COLO829 (cell line): ENCODE measurements at places on chromosomes 6 and 20.

- no peak for DNase-seq
Measured at GRCh38 chr6:29943053-29943966, 978 bp downstream of the HLA-A start.

- DNase-seq: no peak
Measured at GRCh38 chr6:158589366-158589765, 29.5 kb downstream of the TMEM181 start.

DNA sequence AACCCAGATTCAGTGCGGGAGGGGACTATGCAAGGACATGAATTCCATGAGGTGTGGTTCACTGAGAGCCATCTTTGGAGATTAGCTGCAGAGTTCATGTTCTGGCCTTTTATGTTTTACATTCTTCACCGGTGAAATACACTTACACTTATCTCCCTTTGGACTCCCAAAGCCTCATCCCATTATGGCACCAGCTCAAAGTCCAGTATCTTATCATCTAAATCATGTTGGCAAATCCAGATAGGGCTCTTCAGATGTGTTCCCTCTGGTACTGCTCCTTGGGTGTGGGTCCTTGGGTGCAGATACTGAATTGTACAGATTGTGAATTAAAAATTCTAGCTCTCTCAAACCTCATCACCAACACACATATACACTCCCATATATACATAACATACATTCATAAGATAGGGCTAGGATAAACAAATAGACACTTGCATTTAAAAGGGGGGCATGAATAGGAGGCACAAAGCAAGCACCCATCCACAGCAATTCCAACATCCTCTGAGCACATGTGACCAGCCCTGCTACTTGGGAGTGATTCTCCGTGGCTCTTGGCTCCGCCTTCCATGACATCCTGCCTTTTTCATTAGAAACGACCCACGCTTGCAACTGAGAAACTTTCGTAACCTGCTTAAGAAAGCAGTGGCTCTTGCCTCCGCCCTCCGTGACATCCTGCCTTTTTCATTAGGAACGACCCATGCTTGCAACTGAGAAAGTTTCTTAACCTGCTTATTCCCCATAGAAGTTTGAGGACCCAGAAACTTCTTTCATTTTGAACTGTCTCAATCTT lies 53.6 kb upstream of the LRRC1 start:
- no peak for DNase-seq

DNA sequence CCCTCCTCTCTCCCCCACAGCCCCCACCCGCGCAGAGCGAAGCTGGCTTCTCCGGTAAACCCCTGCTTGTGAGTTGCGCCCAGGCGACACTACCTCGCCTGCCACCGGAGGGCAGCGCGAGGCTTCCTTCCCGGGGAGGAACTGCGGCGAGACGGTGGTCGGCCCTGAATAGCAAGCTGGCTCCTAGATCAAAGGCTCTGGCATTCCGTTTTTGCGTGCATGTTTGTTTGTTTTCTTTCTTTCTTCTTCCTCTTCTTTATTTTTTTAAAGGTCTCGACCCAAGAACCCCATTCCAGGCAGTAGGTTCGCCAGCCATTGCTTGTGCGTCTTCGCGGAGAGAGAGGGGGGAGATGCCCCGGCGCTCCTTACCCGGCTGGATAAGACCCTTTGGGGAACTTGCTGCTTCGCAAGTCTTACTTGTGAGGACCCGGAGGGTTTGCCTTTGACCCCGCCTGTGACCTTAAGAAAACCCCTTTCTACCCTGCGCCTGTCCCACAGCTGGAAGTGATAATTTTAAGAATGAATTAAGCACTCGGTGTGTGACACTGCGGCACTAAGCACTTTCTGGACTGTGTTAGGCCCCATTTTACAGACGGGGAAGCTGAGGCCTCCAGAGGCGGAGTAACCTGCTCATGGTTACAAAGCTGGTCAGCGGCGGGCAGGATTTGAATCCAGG lies 92.7 kb upstream of the SIRPA start:
- peak; percentile 51 for DNase-seq

DNA sequence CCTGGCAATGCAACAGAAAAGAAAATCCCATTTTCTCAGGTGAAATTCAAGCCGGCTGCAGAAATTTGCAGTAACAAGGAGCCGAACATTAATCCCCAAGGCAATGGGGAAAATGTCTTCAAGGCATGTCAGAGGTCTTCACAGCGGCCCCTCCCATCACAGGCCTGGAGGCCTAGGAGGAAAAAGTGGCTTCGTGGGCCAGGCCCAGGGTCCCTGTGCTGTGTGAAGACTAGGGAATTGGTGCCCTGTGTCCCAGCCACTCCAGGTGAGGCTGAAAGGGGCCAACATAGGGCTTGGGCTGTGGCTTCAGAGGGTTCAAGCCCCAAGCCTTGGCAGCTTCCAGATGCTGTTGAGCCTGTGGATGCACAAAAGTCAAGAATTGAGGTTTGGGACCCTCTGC lies 111.7 kb downstream of the CD24 start:
- no peak for DNase-seq

DNA sequence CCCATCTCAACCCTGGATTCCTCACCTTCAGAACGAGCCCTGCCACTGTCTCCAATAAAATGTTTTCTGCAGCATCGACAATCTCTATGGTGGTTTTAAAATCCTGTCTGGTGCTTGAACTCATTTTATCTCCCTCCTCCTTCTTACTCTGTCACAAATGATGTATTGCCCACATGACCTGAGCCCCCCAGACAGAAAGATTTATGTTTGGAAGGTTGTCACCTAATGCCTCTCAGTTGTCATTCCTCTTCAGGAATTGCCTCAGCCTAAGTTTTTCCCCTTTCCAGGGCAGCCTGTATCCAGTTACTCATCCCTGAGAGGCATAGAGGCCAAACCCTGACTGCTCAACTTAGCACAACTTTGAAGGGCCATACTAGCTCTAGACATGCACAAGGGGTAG lies 9.2 kb downstream of the GPX5 start:
- DNase-seq: no peak

GRCh38 chr6:149716181-149716963 lies 1.5 kb downstream of the LATS1 start:
- peak; percentile 62 for DNase-seq
